ENCODE measurements at places on chromosomes 12 and 14.

DNA sequence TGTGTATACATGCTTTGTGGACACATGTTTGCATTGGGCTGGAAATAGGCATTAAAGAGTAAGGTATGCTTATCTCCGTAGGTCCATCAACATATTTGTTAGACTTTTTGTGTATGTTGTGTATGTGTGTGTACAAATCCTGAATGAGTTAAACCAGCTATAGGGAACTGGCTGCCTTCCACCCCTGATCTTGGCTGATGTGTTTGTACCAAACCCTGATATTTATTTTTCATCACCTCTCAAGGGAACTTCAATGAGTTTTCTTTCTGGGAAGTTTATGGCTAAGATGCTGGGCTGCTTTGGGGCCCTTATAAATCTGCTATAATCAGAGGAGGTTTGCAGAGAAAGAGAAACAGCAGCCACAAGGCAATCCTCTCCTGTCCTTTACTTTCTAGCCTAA lies 37.1 kb upstream of the CISTR start:
- DNase-seq, result no peak

DNA sequence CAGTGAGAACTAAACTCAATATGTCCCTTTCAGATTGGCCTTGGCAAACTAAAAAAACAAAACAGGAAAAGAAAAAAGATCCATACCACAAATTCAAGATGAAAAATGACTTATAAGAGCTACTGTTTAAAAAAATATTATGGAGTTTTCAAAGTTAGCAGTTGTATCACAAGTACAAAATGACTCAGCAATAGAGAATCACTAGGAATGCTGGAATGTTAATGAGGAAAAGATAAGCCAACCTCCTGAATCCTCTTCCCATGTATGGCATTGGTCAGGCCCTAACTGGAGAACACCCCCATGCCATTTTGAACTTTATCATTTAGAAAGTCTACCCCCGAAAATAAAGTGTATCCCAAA lies 62.2 kb downstream of the PPP1R36 start:
- no peak for DNase-seq

DNA sequence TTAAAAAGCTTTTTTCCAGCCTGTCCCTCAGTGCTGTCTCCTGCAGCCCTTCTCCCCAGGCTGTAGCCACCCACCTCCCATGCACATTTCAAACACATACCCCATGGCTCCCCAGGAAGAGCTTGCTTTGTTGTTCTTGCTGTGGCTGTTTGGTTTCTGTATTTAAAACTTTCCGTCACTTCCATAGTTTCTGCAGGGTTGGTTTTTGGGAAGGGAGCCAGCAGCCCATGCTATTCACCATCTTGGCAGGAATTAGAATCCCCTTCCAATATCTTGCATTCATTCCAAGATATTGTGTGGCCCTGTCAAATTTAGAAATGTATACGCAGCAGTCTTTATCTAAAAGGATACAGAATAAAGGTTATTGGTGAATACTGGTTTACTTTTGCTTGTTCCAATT lies 29.6 kb downstream of the CFAP251 start:
- DNase-seq, result no peak

- DNase-seq, result no peak
Measured at GRCh38 chr12:69885658-69886057, 60.6 kb downstream of the MYRFL start.

DNA sequence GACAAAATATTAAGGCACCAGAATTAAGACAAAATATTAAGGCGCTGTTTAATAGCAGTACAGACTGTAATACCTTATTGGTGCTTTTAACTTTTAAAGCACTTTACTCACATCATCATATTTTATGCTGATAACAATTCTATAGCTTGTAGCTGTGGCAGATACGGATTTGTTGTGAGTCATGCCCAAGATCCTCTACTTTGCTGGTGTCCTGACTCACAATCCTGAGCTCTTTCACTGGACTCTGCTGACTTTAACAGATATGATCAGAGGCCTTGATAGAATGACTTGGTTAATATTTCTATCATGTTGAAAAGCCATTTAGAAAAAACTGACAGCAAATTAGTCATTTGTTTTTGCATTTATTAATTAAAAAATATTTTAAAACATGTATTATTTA lies 99.0 kb upstream of the PKP2 start:
- no peak for DNase-seq

All from stimulated activated CD8-positive, alpha-beta memory T cell treated with anti-CD3 and anti-CD28 coated beads, Interleukin-4, amount 100 ng/mL, for 1 hour (primary cell).